ENCODE measurements at places on chromosomes 1 and 21.

DNA sequence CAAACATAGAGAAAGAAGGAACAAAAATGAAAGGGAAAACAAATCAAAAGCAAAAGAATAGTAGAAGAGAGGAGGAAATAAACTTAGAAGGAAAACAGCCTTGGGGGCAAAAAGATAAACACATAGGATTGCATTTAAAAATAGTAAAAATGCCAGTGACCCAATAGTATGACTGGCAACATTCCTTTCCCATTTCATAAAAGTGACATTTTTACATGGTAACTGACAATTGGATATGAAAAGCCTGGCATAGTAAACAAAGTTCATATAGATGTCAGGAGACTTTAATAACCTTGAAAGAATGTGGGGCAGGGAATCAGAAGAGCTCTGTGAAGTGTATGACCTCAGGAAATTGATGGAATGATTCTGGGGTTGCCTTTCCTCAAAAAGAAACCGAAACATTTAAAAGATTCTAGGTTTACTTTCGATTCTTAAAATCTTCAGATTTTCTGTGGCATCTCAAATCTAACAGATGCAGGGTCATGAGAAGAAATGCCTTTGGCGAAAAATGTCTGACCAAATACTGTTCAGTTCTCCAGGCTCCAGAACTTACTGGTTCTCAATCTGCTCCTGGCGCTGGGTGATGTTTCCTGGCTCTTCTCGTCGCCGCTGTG, 33.7 kb downstream of the SPTA1 start:
- no peak for DNase-seq

GRCh38 chr1:209927466-209927865, 10.6 kb upstream of the SYT14 start:
- DNase-seq, result no peak

DNA sequence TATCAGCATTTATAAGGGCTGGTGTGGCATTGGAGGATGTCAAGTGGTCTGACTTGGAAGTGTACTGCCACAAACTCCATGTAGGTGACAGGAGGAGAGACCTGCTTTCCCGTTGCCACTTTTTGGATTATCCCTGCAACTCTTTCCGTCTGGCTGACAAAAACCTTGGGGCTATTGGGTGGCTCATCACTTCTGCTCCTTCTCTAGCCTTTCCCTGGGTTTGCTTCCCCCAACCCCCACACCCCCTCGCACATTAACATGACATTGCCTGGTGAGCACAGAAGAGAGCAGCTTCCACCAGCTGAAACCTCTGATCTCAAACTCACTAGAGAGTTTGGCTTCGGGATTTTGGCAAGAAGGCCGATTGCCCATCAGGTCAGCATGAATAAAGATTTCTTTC, 39.2 kb downstream of the PROX1 start:
- no peak for DNase-seq

DNA sequence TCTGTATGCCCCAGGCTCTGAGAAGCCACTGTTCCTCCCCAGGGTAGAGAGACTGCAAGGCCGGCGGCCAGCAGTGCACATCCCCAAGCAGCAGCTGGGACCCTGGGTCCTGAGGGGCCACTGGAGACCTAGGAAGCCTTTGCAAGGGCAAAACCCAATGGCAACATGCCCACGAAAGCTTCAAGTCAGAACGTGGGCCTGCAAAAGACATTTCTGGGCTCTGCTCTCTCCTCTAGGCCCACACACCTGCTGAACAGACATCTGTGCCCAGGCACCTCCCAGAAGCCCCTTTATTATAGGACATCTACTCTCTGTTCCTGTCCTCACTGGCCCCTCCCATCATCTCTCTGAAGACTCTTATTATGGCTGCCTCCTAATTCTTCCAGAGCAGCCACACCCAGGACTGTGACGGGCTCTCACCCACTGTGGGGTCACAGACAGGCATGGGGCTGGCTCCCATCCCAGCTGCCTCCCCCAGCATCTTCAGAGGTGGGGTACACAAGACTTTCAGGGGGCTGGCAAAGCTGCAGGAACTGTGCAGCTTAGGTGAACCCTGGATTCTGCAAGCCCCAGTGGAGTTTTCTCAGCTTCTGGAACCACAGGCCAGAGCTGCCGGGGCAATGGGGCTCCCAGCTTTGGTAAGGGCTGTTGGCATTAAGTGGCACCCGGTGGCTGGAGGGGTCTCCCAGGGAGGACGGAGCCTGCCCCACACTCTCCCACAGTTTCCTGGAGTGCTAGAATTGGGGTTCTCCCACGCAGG, 12.6 kb downstream of the TRIM11 start:
- DNase-seq, result no peak

GRCh38 chr21:46532080-46532479, 72.8 kb downstream of the S100B start:
- DNase-seq, result no peak

- no peak for DNase-seq
Observed at GRCh38 chr1:187096689-187097088, 267.9 kb downstream of the PLA2G4A start.

DNA sequence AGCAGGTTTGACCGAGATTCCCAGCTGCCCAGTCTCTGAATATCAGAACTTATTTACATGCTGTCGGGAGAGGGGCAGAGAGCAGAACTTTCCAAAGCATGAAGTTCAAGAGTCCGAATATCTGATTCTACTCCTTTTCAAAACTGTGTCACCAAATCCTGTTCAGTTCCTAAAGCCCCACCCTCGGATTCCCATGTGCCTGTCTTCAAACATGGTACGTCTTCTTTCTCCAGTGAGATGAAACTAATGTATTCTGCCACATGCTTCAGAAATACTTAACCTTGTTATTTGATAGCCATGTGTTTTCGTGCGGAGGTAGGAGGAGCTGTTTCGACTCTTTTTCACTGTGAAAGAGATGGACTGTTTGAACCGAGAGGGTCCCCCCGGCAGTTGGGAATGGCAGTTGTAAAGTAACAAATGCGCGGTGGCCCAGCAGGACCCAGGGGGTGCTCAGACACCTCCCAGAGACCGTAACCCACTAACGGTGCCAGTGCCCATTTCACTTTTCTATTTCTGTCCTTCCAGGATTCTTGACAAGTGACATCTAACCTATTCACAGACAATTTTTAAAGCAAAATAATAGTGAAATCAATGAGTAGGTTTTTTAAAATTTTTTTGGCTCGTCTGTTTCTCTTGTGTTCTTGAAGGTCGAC, 67.2 kb downstream of the ZBTB18 start:
- no peak for DNase-seq

GRCh38 chr1:25477448-25478034, 46.8 kb downstream of the MACO1 start:
- no peak for DNase-seq

- DNase-seq, result peak; percentile 32
Observed at GRCh38 chr1:230109895-230110667, 43.0 kb downstream of the GALNT2 start.

DNA sequence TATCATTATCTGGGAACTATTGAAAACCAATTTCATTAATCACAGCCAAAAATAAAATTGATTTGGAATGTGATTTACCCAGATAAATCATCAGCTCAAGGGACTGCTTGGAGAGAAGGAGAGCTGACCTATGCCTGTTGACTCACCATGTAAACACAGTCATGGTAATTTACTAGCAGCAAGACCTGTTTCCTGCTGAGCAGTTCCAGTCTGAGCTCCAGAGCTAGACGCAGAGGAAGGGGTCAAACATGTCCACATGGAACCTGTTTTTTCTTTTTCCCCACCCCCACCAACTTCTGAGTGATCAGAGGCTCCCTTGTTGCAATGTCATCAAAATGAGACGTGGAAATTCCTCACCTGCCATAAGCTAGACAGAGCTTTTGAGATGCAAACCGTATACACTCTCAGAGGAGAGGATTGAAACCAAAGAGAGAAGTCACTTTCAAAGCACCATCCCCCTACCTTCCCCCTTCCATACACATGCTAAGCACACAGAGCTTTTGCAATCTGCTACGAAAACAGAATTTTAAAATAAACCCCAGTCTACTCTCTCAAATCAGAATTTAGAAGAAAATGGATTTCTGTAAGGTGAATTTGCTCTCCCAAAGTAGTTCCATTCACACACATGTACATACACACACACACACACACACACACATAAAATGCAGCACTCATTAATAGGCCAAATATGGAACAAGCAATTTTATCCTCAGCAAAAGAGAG, 55.9 kb upstream of the PTGFRN start:
- no peak for DNase-seq

DNA sequence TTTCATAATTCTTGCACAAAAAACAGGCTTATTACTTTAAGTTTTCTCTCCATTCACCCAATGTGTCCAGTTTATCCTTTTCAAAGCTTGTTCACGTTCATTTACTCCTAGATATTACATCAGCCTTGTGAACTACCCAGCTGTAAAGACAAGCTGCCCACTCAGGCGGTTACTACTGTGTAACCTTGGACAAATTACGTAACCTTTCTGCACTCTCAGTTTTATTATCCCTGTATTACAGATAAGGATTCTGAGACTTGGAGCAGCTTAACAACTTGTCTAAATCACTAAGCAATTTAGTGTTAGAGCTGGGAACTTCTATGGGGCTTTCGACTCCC, 20.5 kb upstream of the LPAR3 start:
- DNase-seq, result no peak

- DNase-seq, result no peak
Observed at GRCh38 chr1:51073456-51073855, 28.6 kb upstream of the C1orf185 start.

GRCh38 chr1:97619706-97620105, 301.1 kb downstream of the DPYD start:
- no peak for DNase-seq

- no peak for DNase-seq
Observed at GRCh38 chr1:176693697-176694329, 230.8 kb downstream of the PAPPA2 start.

- no peak for DNase-seq
Observed at GRCh38 chr1:64948216-64948615, 18.1 kb downstream of the JAK1 start.

GRCh38 chr1:116690396-116690848, 22.9 kb upstream of the IGSF3 start:
- DNase-seq, result no peak

GRCh38 chr1:192805832-192806323, 3.0 kb upstream of the RGS2 start:
- peak; percentile 9 for DNase-seq

- no peak for DNase-seq
Observed at GRCh38 chr1:50508040-50508586, 84.9 kb upstream of the DMRTA2 start.

- DNase-seq, result no peak
Observed at GRCh38 chr1:212452323-212453155, 19.8 kb downstream of the NENF start.

GRCh38 chr1:156232201-156232894, 9.6 kb upstream of the BGLAP start:
- no peak for DNase-seq

DNA sequence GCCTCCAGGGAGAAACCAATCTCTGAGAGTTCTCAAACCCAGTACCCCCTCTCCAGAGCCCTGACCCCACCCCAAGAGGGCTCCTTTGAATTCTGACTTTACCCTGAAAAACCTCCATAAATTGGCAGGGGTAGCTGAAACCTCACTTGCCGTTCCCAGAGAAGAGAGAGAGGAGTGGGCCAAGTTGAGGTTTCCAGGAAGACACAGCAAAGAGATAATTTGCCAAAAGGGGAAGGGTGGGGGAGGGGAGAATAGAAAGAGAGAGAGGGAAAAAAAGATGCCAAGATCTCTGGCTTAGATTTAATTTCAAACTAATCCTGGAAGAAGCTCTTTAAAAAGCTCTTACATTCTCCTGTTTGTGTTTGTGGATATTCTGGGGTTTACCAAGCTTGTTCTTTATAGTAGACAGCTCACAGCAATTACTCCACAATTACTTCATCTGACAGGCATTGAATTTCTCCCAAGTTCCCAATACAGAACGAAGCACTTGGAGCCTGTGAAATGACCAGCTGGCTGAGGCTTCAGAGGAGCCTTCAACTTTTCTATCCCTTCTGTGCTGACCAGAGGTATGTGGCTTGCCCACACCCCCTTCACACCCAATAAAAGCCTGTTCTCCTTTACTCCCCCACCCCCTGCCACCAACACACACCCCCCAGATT, 1.1 kb upstream of the GRHL3 start:
- no peak for DNase-seq

DNA sequence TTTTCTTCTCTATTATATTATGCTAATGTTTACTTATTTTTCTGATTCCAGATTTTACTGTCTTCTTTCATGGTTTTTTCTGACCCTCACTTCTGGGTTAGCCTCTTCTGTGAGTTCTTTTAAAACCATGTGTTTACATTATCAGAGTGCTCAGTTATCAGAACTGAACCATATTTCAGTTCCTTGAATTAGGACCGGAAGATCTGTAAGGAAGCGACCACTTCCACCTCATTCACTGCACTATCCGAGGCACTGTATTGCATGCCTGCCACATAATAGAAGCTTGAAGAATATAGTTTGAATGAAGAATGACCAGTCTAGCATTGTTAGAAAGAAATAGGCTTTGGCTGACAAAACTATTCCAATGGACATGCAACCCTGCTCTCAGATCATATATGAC, 281.0 kb upstream of the DEPDC1 start:
- DNase-seq, result no peak

DNA sequence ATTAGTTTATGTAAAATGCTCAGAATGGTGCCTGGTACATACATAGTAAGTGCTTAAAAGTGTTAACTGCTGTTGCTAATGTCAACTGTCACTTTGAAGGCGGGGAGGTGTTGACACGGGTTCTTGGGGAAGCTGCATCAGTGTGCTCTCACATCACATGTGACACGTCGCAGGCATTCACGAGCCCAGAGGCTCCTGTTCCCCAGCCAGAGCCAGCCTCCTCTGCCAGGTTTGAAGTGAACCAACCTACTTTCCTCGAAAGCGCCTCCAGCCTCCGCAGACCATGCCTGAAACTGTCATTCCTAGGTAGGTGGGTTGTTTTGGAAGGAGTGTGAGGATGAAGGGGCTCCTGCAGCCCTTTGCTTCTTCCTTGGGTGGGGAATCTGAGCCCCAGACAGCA, 13.8 kb downstream of the GALNT2 start:
- DNase-seq, result no peak

GRCh38 chr1:220691053-220691684, 1.0 kb downstream of the C1orf115 start:
- no peak for DNase-seq

DNA sequence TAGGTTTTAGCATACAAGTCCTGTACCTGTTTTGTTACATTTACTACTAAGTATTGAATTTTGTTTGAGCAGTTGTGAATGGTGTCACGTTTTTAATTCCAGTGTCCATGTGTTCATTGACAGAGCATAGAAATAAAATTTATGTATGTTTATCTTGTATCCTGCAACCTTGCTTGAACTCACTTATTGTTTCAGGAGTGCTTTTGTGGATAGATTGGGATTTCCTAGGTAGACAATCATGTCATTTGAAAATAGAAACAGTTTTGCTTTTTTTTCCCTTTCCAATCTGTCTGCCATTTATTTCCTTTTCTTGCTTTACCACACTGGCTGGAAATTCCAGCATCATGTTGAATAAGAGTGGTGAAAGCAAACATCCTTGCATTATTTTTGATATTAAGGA, 15.0 kb upstream of the ABCG1 start:
- no peak for DNase-seq

GRCh38 chr1:20982316-20982715, 194.4 kb downstream of the EIF4G3 start:
- DNase-seq, result no peak

GRCh38 chr1:215397843-215398242, 169.3 kb upstream of the KCTD3 start:
- no peak for DNase-seq

- DNase-seq, result no peak
Observed at GRCh38 chr1:241408170-241408569, 51.2 kb upstream of the RGS7 start.
